Hepatocyte (in vitro differentiated cells): ENCODE measurements at places on chromosomes 12 and 14.
A peak's percentile ranks its signal among the peaks of the same experiment; 100 is the strongest.

- H3K27me3 ChIP-seq: no peaks in the 10 kb centered on the region
- no peak overlapping the region for H3K4me3 ChIP-seq
- H3K27ac ChIP-seq: no peak overlapping the region
- H3K4me1 ChIP-seq: no peaks in the 10 kb centered on the region
- no peak for DNase-seq
Measured at GRCh38 chr12:130792821-130793553, 46.1 kb downstream of the STX2 start.

GRCh38 chr12:44874981-44875416, 1.1 kb downstream of the NELL2 start:
- peak overlapping the region; percentile 83 for H3K4me3 ChIP-seq
- peaks cover 50% of the 10 kb centered on the region for H3K27me3 ChIP-seq
- H3K4me1 ChIP-seq: no peaks in the 10 kb centered on the region
- H3K36me3 ChIP-seq: no peaks in the 10 kb centered on the region
- no peak overlapping the region for H3K27ac ChIP-seq

- no peaks in the 10 kb centered on the region for H3K36me3 ChIP-seq
- H3K27me3 ChIP-seq: no peaks in the 10 kb centered on the region
- H3K4me1 ChIP-seq: no peaks in the 10 kb centered on the region
- peak; percentile 54 for DNase-seq
- no peak overlapping the region for H3K27ac ChIP-seq
Measured at GRCh38 chr12:93419388-93420034, 22.2 kb downstream of the UBE2N start.

GRCh38 chr14:104143521-104144452, 5.4 kb downstream of the KIF26A start:
- DNase-seq: no peak
- no peak overlapping the region for H3K4me3 ChIP-seq
- no peak overlapping the region for H3K27ac ChIP-seq
- H3K27me3 ChIP-seq: peaks cover 7% of the 10 kb centered on the region
- H3K4me1 ChIP-seq: peaks cover 19% of the 10 kb centered on the region

DNA sequence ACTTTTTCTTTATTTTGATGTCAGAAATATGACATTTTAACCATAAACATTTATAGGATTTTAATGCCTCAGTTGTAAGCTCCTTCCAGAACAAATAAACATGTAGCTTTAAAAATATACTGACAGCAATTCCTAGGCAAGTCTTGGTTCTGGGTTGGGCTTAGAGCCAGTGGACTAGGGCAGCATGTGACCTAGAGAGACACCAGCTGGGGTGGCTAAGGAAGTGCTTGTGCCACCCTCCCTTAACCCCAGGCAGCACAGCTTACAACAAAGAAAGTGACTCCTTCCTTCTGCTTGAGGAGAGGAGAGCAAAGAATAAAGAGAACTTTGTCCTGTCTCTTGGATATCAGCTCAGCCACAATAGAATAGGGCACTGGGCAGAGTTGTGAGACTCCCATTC, 61.6 kb upstream of the KTN1 start:
- H3K4me1 ChIP-seq: no peaks in the 10 kb centered on the region
- H3K4me3 ChIP-seq: no peak overlapping the region
- no peak overlapping the region for H3K27ac ChIP-seq
- H3K27me3 ChIP-seq: no peaks in the 10 kb centered on the region

DNA sequence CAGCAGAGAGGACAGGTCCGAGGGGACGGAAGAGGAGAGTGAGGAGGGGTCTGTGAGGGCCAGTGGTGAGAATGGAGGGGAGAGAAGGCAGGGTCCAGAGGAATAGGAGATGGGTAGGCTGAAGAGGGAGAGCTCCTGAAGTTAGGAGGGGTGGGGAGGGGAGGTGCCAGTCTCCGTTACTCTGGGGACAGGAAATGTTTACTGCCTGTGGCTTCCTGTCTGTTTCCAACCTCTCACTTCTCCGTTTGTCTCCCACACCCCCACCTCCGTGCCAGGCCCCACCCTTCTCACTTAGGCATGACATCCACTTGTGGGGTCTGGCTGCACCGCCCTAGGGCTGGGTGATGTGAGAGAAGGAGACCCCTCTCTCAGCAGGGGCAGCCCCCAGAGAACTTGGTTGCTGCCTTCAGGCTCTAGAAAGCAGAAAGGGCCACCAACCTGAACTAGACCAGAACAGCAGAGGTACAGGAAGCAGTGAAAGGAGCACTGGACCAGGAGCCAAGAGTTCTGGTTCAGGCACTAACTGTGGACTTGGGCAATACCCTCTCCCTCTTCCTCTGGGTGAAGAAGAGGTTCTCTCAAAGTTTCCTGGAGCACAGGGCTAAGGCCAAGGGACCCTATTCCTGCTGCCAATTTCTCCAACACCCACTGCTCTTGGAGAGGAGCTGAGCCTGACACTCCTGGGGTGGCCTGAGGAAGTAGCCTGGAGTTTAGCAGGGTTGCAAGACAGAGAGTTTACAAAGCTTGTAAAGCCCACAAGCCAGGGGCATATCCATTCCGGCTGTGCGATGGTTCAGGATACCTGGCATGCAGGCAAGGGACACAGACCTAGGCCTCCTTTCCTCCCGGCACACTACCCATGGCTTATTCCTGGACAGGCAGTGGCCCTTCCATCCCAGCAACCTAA, 5.5 kb downstream of the ITGA5 start:
- no peak for DNase-seq
- no peaks in the 10 kb centered on the region for H3K36me3 ChIP-seq
- peaks cover 9% of the 10 kb centered on the region for H3K4me1 ChIP-seq
- H3K27ac ChIP-seq: no peak overlapping the region
- H3K4me3 ChIP-seq: no peak overlapping the region

DNA sequence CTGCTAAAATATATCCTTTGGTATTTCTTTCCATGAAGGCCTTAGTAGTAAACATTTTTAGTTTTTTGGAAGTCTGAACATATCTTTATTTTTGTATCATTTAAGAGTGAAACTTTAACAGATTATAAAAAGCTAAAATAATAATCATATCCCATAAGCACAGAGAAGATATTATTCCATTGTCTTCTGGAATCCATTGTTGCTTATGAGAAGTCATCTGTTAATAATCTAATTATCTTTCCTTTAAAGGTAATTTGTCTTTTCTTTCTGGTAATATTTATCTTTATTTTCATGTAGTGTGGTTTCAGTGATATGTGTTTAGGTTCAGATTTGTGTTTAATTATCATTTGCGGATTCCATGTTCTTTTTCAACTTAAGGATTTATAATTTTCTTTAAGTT, 261.7 kb downstream of the MSRB3 start:
- H3K4me1 ChIP-seq: peaks cover 4% of the 10 kb centered on the region
- no peak for DNase-seq
- no peak overlapping the region for H3K4me3 ChIP-seq
- H3K27me3 ChIP-seq: no peaks in the 10 kb centered on the region
- H3K27ac ChIP-seq: no peak overlapping the region

DNA sequence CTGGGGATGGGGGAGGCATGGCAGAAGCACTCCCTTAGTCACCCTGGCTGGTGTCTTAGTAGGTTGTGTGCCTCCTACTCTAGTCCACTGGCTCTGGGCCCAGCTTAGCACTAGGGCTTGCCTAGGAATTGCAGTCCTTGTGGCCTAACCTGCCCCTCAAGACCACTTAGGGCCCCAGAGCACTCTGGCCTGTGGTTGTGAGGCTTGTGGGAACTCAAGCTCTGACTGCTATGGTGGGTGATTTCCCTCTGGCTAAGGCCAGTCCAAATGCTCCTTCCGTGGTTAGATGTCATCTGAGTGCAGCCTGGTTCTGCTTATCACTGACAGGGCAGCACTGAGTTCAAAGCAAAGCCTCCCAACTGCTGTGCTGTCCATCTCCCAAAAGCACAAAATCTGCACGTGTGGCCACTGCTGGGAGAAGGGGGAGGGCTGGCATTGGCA, 20.2 kb downstream of the FGD4 start:
- H3K4me1 ChIP-seq: peaks cover 13% of the 10 kb centered on the region
- H3K4me3 ChIP-seq: no peak overlapping the region
- H3K27ac ChIP-seq: no peak overlapping the region
- H3K36me3 ChIP-seq: no peaks in the 10 kb centered on the region
- no peak for DNase-seq

DNA sequence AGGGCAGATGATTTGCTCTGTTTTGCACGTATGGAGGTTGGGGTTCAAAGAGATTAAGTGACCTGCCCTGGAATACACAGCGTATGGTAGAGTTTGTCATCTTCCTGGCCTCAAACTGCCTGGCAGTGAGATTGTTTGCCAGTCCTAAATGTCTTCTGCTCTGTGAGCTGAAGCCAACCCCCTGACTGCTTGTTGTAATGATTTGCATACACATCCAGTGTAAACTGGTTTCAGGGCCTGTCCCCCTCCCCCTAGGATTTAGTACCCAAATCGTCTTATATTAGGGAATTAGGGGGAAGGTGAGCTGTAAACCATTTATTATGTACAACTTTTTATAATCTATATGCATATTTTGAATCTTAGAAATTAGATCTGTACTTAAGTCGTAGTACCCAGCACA, 38.4 kb downstream of the AKAP3 start:
- H3K4me3 ChIP-seq: no peak overlapping the region
- DNase-seq: no peak
- H3K4me1 ChIP-seq: peaks cover 15% of the 10 kb centered on the region

DNA sequence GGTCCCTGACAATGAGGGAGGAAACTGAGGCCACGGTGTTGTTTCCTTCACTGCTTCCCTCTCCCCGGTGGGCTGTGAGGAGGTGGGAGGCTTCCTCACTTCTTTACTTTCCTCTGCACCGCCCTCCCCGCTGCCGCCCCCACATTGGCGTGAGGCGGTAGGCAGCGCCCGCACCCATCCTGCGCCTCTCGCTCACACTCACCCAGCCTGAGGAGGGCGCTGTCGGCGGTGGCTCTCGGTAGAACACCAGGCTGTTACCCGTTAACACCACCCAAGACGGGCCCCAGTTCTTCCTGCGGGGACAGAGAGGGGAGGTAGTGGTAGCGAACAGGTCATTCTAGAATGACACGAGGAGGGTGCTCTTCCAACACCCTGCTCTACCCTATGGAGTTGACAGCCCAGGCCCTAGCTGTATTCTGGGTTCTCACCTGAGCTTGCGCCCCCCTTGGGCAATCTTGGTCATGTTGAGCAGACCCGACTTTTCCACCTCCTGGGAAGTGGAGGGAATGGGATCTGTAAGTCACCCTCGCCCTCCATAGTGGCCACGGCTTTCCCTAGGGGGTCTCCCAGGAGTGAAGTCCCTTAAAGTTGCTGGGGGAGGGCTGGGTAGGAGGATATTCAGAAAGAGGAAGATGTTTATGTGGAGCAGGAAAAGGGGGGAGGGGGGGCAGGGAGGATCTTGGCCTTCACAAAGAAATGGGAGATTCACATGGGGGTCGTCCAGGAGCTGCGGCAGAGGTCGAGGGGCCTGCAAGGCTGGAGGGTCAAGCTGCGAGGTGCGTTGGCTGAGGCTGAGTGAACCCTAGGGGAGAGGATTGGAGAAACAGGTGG, 3.3 kb downstream of the ARHGAP9 start:
- DNase-seq: no peak
- H3K4me3 ChIP-seq: no peak overlapping the region
- H3K4me1 ChIP-seq: peaks cover 13% of the 10 kb centered on the region
- H3K27me3 ChIP-seq: peaks cover 56% of the 10 kb centered on the region
- H3K27ac ChIP-seq: no peak overlapping the region

DNA sequence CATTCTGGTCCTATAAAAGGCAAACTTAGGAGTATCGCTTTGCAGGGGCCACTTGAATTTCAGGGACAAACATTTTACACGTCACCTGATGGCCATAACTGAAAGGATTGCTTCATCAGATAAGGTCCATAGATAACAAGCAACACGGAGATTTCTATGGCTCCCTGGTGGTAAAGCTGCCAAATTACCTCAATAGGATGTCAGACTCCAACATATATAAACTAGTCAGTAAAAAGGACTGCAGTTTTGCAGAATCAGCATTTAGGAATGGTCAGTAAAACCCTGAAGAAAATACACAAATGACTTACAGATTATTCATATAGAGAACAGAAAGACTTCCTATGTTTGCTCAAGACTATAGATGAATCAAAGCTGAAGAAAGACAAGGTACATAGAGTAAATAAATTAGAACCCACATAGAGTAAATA, 66.1 kb upstream of the GRIP1 start:
- no peaks in the 10 kb centered on the region for H3K27me3 ChIP-seq
- H3K36me3 ChIP-seq: no peaks in the 10 kb centered on the region
- no peak overlapping the region for H3K4me3 ChIP-seq

DNA sequence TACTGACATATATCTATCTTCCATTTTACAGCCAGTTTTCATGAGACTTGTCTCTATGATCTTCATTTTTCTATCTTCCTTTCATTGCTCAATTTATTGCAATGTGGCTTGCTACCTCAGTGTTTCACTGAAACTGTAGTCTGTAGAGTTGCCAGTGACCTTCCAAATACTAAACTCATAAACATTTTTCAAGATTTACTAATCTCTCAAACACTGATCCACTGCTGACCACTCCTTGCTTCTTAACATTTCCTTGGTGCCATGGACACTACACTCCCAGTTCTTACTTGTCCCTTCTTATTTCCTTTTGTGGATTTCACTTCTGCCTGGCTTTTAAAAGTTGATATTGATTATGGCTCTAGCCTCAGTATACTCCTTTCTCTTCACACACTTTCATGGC, 95.4 kb upstream of the SLCO1C1 start:
- no peak for DNase-seq
- no peaks in the 10 kb centered on the region for H3K4me1 ChIP-seq
- H3K27ac ChIP-seq: no peak overlapping the region
- no peak overlapping the region for H3K4me3 ChIP-seq
- no peaks in the 10 kb centered on the region for H3K36me3 ChIP-seq

GRCh38 chr12:15599266-15600037, 189.7 kb downstream of the EPS8 start:
- H3K27me3 ChIP-seq: no peaks in the 10 kb centered on the region
- H3K4me3 ChIP-seq: no peak overlapping the region
- H3K36me3 ChIP-seq: no peaks in the 10 kb centered on the region
- no peak overlapping the region for H3K27ac ChIP-seq
- DNase-seq: peak; percentile 66
- peaks cover 12% of the 10 kb centered on the region for H3K4me1 ChIP-seq

DNA sequence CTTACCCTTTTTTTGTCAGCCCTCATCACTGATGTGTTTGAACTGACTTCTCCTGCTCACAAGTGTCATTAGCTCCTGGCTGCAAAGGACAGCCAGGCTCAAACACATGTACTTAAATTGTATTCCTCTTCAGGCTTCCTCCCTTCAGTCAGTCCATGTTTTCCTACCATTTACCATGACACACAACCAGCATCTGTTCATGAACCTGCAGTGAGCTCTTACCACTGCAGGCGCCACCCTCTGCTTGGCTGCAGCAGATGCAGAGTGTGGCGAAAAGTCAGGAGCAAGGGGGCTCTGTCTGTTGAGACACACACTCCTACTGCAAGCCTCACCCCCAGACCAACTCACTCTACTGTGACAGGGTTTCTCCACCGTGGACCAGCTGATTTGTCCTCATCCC, 70.2 kb downstream of the TSPAN11 start:
- H3K27me3 ChIP-seq: no peaks in the 10 kb centered on the region
- H3K27ac ChIP-seq: no peak overlapping the region
- H3K4me3 ChIP-seq: no peak overlapping the region
